GM10248 (cell line): ENCODE measurements at places on chromosomes 6 and 20.

DNA sequence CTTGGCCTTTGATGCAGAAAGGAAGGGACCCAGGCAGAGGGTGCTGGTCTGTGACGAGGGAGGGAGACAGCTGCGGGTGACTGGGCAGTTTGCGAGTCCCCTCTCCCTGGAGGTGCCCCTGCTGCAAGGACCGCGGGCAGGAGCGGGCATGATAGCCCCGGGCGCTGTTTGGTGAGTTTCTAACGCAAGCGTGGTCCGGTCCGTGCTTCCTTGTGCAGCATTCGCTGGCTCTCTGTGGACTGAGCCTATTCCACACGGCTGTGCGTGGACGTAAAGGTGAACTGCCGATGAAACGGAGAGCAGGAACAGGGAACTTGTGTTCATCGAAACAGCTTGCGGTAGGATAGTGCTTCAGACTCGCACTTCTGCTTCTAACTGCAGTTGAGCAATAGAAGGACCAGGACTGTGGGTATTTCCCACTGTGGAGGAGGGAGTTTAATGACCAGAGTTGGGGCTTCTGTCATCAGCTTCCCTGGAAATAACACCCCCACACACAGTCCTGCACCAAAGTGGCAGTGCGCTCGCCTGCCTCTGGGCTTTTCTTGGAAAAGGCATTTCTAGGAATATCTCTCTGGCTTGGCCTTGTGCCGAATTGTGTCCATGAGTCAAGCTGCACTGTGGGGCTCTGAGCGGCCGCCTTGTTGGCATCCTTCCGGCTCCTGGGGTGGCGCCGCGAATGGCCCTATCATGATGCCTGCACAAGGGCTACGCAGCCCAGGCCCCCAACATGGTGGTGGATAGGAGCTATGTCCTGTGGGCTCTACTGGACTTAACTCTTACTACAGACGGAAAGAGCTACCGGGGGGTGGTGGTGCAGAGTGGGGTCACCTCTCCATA lies 48.9 kb downstream of the DUSP22 start:
- peak; percentile 84 for DNase-seq

- no peak for DNase-seq
Measured at GRCh38 chr6:39280247-39280731, 33.9 kb downstream of the KCNK17 start.

GRCh38 chr6:167697316-167697715 lies 129.4 kb upstream of the AFDN start:
- no peak for DNase-seq

DNA sequence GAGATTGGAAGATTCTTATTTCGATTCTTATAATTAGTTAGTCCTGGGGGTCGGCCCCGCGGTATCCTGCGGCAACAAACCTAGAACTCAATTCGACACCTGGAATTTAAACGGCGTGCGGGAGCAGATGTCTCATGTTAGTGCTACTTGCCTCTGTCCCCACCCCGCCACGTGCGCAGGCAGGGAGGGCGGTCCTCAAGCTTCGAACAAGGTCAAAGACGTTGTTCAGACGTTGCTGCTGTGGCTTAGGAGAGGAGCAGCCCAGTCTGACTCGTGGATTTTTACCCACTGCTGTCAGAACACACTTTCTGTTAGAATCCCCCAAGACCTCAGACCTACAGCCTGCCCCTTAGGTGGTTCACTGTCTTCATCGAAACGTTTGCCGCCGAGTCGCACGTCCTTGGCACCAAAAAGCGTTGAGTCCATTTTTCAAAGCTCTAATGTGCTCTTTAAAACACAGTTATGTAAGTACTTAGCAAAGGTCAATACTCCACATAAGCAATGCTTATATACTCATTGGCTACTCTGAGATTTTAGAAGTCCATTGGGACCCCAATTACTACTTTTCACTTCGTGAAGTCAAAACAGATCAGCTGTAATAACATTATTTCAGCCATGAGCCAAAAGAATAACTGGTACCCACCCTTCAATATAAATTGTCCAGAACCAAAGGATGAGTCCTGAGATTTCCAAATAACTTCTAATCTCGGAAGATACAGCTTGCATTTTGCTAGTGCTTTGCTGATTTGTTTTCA lies 2.7 kb upstream of the C6orf62 start:
- DNase-seq, result peak; percentile 71

- DNase-seq, result no peak
Measured at GRCh38 chr6:56450882-56451739, 191.6 kb downstream of the DST start.

DNA sequence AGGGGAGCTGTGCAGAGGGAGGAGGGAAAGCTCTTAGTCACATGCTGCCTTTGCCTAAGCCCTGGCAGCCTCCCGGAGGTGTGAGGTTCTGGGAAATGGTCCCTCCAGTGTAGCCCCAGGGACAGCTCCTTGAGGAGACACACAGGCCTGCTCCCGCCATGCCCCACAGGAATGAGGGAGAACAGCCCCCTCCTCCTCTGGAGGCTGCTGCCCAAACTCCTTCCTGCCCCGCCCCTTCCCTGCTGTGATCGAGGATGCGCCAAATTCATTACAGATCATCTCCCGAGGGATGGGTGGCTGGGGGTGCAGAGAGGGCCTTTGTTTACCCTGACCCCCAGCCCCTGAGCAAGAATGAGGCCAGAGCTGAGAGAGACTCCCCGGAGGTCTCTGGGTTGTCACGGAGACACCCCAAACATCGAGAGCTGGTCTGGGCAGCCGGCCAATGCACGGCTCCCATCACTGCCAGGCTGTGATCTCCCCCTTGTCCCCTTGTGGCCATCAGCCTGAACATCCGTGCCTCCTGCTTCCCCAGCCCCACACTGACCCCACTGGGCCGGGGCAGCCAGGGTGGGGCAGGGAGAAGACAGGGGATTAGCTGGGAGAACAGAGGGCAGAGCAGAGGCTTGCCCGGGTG lies 8.4 kb downstream of the CYP21A2 start:
- DNase-seq, result no peak

- DNase-seq, result peak; percentile 58
Measured at GRCh38 chr6:6816716-6817115, 228.2 kb downstream of the LY86 start.

DNA sequence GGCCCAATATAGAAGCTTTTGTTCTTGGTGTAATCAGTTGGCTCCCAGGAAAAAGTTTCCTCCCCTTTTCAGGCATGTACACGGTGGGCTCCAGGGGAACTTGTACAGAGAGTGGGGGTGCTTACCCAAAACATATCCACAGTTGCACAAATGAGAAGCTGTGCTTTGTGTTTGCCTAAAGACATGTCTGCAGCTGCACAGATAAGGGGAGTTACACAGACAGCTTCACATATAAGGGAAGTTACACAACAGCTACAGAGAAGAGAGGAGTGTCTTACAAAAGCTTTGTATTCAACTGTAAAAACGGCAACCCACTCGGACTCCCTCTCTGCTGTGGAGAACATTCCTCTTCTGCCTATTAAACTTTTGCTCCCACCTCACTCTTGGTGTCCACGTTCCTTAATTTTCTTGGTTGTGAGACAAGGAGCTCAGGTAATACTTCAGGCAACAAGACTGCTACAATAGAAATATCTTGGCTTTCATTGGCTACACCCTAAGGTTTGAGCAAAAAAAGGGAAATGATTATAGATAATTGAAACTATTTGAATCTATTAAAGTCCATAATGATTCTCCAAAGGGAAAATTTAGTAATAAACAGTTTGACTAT lies 7.4 kb upstream of the PNRC1 start:
- no peak for DNase-seq

DNA sequence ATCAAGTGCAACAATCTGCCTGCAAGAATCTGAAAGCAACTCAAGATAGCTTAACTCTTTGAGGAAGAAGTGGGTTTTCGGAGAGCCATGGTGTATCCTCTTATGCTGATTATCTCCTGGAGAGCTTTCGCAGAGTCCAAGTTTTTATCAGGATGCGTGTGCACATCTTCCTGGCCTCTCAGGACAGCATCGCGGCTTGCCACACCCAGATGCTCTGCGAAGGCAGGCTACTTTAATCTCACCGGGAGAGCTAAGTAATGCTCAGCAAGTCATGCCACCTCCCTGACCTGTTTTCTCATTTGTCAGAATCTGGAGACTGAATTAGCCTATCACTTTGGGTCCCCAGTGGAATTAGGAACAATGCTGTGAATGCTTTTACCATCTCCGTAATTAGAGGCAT lies 52.9 kb downstream of the TTI1 start:
- DNase-seq, result no peak

DNA sequence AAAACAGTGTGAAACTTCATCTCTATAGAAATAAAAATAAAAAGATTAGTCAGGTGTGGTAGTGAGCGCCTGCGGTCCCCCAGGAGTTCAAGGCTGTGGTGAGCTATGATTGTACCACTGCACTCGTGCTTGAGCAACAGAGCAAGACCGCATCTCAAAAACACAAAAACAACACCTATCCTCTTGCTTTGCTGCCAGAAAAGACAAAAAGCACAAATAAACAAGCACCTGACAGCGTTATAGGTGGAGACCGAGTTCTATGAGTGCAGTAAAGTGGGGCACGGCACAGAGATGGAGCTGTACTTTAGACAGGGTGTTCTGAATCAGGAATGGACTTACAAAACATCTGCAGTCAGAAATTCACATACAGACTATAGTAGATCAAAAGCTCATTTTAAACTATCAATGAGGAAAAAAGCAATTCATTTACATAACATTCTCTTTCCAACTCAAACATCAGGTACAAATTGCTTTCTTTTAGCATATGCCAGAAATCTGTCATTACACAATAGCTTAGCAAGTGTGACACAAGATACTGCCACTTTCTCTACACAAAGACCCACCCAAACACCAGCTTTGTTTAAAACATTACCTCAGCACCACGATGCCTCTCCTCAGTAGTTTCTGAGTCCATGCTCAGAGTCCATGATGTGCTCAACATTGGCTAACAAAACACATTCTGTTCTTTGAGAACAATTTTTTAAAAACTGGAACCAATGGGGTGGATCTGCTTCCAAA lies 10.1 kb downstream of the EZR start:
- peak; percentile 39 for DNase-seq

DNA sequence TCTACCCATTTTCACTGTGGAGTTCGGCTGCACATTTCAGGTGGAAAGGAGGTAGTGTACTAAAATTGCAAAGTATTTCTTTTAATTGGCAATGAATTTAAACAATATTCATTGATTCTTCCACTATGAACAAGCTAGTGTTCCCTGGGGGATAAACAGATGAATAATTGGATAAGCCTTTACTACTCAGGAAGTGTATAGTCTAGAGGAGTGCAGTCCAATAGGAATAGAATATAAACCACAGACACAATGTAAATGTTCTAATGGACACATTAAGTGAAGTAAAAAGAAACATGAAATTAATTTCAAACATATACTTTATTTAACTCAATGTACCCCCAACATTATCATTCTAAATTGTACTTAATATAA lies 28.7 kb downstream of the SGK1 start:
- DNase-seq, result no peak
